ENCODE measurements at places on chromosomes 6 and 20. TPM values are rescaled to one million over a fixed set of nuclear protein-coding genes. Genes with fewer than 3 reads are reported as not detected.

DNA sequence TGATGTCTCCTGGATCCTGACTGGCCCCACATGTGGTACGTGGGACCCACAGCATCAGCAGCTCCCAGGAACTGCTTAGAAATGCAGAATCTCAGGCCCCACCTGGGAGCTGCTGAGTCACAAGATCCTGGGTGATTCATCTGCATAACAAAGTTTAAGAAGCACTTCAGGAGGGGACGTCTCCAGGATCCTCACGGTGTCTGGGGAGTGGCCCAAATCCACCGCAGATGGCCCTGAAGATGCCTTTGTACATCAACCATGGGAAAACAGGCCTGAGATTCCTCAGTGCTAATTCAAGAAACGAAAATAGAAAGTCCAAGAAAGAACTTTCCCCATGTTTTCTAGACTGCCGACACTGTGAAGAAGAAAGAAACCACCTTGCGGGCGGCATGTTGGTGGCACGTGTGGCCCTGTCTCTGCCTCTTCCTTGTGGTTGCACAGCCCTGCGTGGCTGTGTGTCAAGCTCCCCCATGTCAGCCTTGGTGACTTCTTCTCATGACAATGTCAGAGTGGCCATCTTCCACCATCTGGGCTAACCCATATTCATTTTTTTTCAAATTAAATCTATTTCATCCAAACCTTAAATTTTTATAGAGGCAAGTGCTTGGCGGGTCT, 26.1 kb downstream of the RRBP1 start:
- DNase-seq: no peak

DNA sequence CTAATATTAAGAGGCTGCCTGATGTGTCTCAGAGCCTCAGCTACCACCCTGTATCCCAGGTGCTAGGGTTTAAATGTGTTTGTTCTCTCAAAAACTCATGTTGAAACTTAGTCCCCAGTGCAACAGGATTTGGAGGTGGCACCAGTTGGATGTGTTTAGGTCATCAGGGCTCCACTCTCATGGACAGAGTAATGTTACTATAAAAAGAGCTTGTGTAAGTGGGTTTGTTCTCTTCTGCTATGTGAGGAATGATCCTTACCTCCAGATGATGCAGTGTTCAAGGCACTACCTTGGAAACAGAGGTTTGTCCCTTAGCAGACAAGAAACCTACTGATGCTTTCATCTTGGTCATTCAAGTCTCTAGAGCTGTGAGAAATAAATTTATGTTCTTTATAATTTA, 164.9 kb upstream of the EPHA7 start:
- no peak for DNase-seq

Gene TRIM10
- polyA plus RNA-seq: 0.64 TPM

Gene DNPH1
- polyA plus RNA-seq: 58.9 TPM

Data from right renal pelvis (tissue), 4 donors.